ENCODE measurements at places on chromosomes 4 and X. TPM values are rescaled to one million over a fixed set of nuclear protein-coding genes. Genes with fewer than 3 reads are reported as not detected.

Gene TMPRSS11D
- not detected for total RNA-seq

Gene DSPP
- total RNA-seq = not detected

DNA sequence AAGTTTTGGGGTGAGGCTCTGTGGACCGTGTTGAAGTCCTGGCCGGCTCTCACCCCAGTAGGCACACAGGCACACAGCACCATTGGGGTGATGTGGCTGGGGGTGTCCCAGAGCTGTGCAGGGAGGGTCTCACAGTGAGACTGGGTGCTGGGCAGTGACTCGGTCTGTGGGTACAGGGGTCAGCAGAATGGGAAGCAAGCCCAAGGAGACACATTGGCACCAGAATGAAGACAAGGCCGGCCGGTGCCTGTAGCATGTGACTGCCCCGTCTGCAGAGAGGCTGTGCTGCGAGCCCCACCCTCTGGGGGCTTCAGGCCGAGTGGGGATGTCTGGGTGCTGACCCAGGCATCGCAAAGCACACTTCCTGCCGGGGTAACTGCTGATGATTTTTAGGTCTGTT is 5.2 kb downstream of the MAEA start:
- H3K4me1 ChIP-seq = peaks cover 19% of the 10 kb centered on the region
- no peak overlapping the region for H3K27ac ChIP-seq
- no peaks in the 10 kb centered on the region for H3K27me3 ChIP-seq
- peaks cover 10% of the 10 kb centered on the region for H3K36me3 ChIP-seq

DNA sequence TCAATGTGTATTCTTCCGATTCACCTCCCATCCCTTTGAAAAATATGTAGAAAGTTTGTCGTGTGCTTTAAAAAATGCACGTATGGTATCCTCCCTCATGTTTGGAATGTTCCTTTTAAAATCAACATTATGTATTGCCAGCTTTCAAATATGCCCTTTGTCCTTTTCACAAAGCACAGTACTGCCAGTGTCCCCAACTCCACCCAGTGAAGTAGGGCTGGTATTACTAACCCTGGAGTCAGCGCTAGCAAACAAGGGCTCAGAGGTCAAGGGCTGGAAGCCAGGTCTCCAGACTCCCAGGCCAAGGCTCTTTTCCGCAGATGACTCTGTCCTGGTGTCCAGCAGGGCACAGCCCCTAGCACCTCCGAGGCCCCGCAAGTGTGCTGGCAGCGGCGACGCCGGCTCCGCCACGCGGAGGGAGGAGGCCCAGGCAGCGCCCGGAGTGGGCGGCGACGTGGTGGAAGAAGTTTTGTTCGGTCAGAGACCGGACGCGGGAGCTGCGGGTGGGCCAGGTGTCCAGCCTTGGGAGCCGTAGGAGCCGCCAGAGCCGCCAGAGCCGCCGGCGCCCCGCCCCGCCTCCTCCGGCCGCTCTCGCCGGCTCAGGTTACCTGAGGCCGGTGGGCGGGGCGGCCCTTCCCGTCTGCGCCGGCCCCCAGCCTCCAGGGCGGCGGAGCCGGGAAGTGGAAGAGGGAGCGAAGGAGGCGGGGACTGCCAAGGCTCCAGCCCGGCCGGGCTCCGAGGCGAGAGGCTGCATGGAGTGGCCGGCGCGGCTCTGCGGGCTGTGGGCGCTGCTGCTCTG is at the start of gene IL13RA1:
Gene IL13RA1, plus strand, starts transcription at position 720 of the 799 bp plus-strand sequence. Its CDS starts 33 bp downstream, at position 753.
- H3K27me3 ChIP-seq = no peaks in the 10 kb centered on the region
- peaks cover 8% of the 10 kb centered on the region for H3K4me1 ChIP-seq
- H3K27ac ChIP-seq = no peak within 1 kb of the TSS
- H3K4me3 ChIP-seq = peak within 1 kb of the TSS; percentile 41
- H3K36me3 ChIP-seq = no peaks in the 10 kb centered on the region

DNA sequence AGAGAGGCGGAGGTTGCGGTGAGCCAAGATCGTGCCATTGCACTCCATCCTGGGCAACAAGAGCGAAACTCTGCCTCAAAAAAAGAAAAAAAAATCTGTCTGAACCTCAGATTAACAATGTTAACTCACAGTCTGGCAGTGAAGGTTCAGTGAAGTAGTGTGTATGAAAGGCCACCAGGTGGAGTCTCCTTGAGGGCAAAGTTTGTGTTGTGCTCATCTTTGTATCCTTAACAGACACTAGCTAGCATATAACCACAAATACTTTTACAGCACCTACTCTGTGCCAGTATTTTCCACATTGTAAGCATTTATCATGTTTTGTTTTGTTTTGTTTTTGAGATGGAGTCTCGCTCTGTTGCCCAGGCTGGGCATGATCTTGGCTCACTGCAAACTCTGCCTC is 46.0 kb upstream of the MGST2 start:
- DNase-seq = no peak
- no peaks in the 10 kb centered on the region for H3K4me1 ChIP-seq
- no peak overlapping the region for H3K27ac ChIP-seq
- H3K36me3 ChIP-seq = no peaks in the 10 kb centered on the region

GRCh38 chr4:68074397-68074796 is 55.3 kb downstream of the TMPRSS11F start:
- no peak overlapping the region for H3K4me3 ChIP-seq
- H3K27me3 ChIP-seq = no peaks in the 10 kb centered on the region
- DNase-seq = no peak
- H3K36me3 ChIP-seq = no peaks in the 10 kb centered on the region
- no peaks in the 10 kb centered on the region for H3K4me1 ChIP-seq
